ENCODE measurements at places on chromosomes 4 and X.

- no peak for DNase-seq
These were observed 167.2 kb upstream of the SLC4A4 start for GRCh38 chr4:71171592-71171991.

DNA sequence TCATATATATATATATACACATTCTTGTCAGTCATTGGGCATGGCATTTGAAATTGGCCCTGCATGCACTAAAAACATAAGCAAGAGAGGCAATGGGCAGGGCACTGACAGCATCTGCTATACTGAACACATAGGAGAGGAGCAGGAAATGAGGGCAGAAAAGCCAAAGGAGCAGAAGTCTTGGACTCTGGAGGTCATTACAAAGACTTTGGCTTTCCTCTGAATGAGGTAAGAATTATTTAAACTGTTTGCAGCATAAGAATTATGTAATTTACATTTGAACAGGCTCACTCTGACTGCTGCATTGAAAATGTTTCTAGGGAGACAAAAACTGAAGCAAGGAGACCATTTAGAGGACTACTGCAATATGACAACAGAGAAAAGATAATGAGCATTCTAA, 396.5 kb downstream of the PRDM5 start:
- DNase-seq = no peak

- no peak for DNase-seq
These were observed 78.0 kb upstream of the CLNK start for GRCh38 chr4:10762561-10762960.

GRCh38 chr4:99876946-99877345, 17.3 kb downstream of the LAMTOR3 start:
- no peak for DNase-seq

DNA sequence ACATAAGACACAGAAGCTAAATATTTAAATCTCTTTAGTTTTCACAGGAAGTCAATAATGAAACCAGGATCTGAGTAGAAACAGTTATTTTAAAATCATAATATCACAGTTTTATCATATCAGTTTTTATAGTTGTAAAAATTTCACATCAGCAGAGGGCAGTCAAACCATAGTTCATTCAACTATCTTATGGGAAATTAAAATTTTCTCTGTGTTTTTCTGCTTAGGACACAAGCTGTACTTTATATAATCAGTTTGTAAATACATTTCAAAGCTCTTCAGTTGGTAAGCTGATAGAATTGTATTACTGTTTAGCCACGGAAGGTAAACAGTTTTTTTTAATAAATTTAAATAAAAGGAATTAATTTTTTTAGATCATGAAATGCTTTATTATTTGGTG, 204.8 kb upstream of the NUDT6 start:
- peak; percentile 62 for DNase-seq

DNA sequence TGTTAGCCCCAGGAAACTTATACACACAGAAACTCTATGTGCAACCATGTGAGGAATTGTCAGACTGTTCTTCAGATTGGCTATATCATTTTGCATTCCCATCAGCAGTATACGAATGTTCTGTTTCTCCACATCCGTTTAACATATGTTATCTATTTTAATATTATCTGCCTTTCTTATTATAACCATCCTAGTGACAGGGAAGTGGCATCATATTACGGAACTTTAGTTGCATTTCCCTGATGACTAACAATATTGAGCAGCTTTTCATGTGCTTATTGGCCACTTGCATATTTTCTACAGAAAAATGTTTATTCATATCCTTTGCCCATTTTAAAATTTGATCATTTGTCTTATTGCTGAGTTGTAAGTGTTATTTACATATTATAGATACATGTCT, 36.5 kb upstream of the IL15 start:
- no peak for DNase-seq

DNA sequence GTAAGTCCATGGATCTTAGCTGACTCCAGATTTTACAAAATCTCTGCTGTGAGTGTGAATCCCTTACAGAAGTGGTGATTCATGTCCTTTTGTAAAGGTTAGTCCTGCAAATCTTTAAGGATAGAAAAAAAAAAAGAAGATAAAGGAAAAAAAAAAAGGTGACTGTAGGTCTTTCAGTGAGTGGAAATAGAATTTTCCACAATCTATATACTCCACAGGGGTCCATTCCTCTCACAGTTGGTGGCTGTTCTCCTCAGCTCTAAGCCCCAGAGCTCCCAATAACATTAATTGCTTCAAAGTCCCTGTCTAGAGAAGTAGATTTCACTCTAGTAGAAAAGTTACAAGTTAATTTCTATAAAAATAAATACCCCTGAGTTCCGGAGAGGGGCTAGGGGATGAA, 189.1 kb downstream of the NDST4 start:
- no peak for DNase-seq

DNA sequence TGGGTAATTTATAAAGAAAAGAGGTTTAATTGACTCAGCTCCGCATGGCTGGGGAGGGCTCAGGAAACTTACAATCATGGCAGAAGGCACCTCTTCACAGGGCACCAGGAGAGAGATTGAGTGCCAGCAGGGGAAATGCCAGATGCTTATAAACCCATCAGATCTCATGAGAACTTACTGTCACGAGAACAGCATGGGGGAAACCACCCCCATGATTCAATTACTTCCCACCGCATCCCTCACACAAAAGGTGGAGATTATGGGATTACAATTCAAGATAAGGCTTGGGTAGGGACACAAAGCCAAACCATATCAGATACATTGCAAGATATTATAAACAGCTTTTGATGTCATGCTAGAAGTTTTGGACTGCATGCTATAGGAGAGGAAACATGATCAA, 204.3 kb downstream of the VEGFC start:
- no peak for DNase-seq

DNA sequence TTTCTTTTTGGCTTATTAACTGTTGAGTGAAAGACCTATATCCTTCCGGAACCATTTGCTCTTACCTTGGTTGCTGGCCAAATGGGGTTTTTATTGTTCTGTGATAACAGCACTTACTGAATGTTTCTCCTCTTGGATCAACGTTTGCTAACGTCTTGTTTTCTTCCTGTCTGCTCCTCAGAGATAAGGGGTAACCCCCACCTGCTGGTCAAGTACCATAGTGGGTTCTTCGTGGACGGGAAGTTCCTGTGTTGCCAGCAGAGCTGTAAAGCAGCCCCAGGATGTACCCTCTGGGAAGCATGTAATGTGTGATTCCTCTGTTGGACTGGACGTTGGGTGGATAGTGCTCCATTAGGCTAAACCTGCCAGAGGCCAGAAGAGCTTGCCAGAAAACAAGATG, 15.3 kb downstream of the BMX start:
- peak; percentile 91 for DNase-seq

DNA sequence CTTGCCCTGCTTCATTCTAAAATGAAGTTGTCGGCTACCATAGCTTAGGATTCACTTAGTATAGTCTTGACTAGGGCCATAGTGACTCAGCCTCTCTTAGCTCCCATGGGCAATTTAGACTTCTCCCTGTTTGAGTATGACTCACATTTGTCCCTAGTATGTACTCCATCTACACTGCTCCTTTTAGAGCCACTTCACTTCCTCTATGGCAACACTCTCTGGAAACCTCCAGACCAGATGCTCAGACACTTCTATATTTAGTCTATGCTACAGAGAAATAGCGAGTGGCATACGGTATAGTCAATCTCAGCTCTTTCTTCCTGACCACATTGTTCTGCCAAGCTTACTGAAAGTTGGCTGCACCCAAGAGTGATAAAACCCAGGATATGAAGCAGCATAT, 11.2 kb downstream of the MEPE start:
- peak; percentile 47 for DNase-seq

DNA sequence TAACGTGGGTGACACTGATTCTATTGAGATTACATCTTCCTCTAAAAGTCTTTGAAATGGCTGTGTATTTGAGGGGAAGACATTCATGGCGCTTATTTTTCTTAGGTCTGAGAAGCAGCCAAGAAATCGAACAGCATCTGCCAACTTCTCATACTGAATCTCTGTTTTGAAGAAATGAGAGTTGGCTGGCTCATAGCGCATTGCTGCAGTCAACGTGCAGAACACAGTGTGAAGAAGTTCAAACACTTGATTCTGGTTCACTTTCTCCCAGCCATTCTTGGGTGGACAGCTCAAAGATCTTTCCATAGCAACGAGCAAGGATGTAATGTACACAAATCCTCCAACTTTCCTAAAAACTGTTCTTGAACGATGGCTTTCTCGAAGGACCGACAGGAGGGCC, 156.5 kb downstream of the WDFY3 start:
- DNase-seq = no peak

DNA sequence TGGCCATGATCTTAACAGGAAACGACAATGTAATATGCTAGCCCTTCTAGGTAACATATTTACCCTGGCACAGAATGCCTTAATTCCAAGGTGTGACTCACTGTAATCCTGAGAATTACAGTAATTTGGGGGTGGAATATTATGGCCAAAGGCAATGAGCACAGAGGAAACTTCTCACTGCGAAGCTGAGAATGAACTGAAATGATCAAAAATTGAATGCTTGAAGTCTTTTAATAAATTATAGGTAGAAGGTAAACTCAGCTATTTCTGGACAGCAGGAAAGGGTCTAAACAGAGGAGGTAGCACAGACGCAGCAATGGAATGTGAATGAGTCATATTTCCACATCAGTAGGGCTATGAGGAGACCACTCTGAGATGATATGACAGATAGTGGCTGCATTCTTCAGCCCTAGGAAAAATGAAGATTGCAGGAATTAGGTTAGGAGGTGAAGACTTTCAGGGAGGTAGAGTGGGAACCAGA, 312.6 kb downstream of the PACRGL start:
- DNase-seq = no peak

DNA sequence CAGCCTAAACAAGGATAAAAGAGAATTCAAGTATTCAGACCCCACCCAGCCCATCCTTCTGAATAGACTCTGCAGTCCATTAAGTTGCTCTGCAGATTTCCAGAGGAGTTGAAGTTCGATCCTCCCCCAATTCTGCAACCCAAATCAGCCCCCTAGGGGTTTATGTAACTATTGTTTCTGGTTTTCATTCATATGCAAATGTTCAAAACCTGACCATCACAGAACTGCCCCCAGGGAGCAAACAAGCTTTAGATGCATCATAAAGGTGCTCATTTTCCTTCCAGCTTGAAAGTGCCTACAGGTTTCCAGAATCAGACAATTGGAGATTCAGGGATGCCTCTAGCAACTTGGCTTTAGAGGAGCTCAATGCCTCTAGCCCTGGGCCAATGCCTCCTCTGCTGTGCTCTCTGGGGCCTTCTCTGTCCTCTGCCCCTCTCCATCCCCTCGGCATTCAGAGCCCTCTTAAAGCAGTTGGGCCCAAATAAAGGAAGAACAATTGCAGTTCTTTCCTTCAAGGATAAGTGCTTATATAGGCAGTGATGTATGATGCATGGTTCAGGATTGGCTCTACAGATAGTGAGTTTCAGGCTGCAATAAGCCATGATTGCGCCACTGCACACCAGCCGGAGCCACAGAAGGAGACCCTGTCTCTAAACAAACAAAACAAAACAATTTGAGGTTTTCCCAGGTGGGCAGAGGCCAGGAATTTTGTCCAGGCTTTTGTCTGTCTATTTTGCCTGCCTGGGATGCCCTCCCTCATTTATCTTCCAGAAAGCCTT, 23.5 kb upstream of the SPINK2 start:
- DNase-seq = no peak

DNA sequence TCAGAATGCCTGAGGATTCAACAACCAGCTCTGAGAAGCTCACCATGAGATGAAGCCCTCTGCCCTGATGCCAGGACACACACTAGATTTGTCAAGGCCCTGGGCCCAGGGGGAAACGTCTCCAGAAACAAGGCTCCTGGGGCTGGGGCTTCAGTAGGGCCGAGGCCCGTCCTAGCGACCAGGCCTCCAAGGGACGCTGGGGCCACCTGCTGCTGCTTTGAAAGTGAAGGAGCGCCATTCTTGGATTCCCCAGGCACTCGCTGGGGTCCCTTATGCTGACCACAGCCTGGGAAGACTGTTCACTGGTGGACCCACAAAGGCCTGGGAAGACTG, 23.9 kb downstream of the PDE6B start:
- DNase-seq = no peak

GRCh38 chrX:23661671-23662070, 5.6 kb upstream of the PRDX4 start:
- no peak for DNase-seq

- DNase-seq = no peak
These were observed 19.3 kb downstream of the ANXA5 start for GRCh38 chr4:121677524-121677923.

DNA sequence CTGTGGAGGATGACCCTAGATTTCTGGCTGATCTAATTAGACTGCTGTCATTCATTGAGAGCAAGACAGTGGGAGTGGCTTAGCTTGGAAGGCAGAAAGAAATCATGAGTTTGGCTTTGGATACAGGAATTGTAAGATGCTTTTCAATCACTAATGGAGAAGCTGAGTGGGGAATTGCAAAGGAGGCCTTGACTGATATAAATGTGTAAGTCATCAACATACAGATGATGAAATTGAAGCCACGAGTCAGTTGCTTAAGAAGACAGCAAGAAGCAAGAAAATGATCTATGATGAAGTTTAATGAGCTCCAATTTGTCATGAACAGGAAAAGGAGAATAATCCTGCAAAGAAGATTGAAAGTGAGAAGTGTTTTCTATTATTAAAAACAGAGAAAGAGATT, 136.7 kb upstream of the C1QTNF7 start:
- peak; percentile 20 for DNase-seq

DNA sequence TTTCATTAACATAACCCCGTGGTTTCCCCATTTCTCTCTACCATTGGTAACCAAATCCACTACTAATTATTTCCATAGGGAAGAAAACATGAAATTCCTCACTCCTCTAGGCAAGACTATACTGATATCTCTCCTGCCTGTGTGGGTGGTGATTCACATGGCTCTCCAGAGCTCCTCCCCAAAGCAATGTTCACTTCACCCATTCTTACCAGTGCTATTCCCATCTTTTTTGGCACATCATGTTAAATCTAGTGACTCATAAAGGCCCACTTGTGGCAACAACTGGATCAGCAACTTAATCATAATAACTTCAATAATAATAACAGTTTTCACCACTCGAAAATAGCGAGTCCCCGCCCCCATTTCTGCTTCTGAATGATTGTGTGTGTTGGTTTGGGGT, 6.1 kb upstream of the HCCS start:
- peak; percentile 4 for DNase-seq

GRCh38 chr4:128606173-128606572, 203.3 kb upstream of the JADE1 start:
- DNase-seq = no peak

- DNase-seq = peak; percentile 67
These were observed 2.3 kb upstream of the SOWAHD start for GRCh38 chrX:119755981-119756533.
